ENCODE measurements at places on chromosomes 3 and 15. TPM values are rescaled to one million over a fixed set of nuclear protein-coding genes. Genes with fewer than 3 reads are reported as not detected.

DNA sequence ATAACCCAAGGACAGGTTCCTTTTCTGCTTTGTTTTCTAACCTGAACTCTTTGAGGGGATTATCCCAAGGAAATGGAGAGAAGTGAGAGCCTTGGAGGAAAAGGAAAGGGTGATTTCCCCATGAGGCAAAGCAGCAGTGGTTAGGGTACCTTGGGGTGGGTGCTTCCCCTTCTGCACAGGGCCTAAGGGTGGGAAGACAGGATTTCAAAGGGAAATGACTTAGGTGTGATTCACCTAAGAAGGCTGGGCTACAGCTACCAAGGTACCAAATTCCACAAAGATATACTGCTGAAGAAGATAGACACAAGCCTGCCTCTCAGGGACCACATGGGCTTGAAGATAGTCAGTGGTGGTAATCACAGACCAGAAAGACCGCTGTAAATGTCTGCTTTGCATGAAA, 325.3 kb upstream of the DPH6 start:
- H3K4me3 ChIP-seq, result no peak overlapping the region
- no peak overlapping the region for H3K27ac ChIP-seq
- H3K27me3 ChIP-seq, result no peaks in the 10 kb centered on the region
- no peak for DNase-seq

Gene SH2D7
- not detected for total RNA-seq

DNA sequence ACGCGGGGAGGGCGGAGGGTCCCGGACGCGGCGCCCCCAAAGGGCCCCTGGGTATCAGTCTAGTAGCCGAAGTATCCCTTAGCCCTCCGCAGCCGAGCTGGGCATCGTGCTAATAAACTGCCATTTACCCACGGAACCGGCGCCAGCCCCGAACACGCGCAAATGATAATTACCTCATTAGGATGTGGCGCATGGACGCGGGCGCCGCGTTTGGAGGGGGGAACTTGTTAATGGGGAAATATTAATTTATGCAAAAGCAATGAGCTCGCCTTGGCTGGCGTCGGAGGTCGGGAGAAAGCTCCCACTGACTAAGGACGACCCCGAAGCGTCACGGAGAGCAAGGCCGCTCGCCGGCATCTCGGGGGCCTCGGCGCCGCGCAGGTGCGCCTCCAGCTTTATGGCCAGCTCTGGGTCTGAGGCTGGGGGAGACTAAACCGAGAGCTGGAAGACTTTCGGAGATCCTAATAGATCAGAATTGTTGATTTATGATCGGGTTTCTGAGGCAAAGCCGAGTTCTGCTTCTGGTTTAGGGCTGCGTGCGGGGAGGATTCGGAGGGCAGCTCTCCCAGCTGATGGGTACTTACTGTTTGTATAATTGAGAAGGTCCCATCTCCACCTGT, 474 bp upstream of the FEZF2 start:
- H3K4me1 ChIP-seq, result no peaks in the 10 kb centered on the region
- DNase-seq, result peak; percentile 31
- H3K4me3 ChIP-seq, result peak overlapping the region; percentile 45
- H3K27me3 ChIP-seq, result peaks cover 70% of the 10 kb centered on the region
- no peaks in the 10 kb centered on the region for H3K36me3 ChIP-seq

DNA sequence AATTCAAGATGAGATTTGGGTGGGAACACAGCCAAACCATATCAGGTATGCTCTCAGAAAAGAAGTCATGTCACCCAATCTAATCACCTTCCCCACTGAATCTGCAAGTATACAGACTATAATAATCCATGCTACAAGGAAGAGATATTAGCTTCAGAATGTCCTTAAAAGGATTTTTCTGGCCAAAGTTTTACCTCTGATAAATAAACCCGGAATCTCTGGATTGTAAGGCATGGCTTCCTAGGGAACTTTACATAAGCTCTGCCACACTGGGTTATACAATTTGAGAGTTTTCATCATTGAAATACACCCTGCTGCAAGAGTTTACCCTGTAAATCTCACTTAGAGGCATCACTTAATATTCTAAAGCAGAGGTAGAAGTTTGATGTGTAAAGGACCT, 330.5 kb upstream of the KCNMB2 start:
- no peak overlapping the region for H3K4me3 ChIP-seq
- H3K27me3 ChIP-seq, result no peaks in the 10 kb centered on the region
- DNase-seq, result no peak
- no peaks in the 10 kb centered on the region for H3K4me1 ChIP-seq
- no peaks in the 10 kb centered on the region for H3K36me3 ChIP-seq

- no peak overlapping the region for H3K4me3 ChIP-seq
- H3K27ac ChIP-seq, result no peak overlapping the region
- no peaks in the 10 kb centered on the region for H3K27me3 ChIP-seq
- H3K4me1 ChIP-seq, result no peaks in the 10 kb centered on the region
- no peaks in the 10 kb centered on the region for H3K36me3 ChIP-seq
Observed at GRCh38 chr15:68379058-68379758, 52.8 kb downstream of the ITGA11 start.

DNA sequence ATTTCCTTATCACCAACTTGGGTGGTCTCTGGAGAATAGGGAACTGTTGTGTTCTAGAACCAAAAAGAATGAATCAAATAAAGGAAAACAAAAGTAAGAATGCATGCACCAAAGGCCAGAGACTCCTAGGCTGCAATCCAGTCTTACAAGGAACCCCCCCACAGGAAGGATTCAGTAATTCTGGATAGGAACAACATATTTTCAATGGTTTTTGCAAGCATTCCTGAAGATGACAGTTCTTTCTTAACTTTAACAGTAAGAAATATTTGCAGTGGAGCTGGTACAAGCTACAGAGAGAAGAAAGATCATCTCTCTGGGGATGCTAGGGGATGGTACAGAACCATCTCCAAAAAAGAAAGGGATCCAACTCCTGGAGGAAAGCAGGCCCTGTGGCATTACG, 116.2 kb upstream of the CHRM5 start:
- H3K4me1 ChIP-seq, result no peaks in the 10 kb centered on the region
- no peaks in the 10 kb centered on the region for H3K27me3 ChIP-seq
- no peak for DNase-seq
- no peaks in the 10 kb centered on the region for H3K36me3 ChIP-seq

Gene GXYLT2
- 3.8 TPM for total RNA-seq
